NCI-H774 (cell line): ENCODE measurements at places on chromosomes 16 and 17.

DNA sequence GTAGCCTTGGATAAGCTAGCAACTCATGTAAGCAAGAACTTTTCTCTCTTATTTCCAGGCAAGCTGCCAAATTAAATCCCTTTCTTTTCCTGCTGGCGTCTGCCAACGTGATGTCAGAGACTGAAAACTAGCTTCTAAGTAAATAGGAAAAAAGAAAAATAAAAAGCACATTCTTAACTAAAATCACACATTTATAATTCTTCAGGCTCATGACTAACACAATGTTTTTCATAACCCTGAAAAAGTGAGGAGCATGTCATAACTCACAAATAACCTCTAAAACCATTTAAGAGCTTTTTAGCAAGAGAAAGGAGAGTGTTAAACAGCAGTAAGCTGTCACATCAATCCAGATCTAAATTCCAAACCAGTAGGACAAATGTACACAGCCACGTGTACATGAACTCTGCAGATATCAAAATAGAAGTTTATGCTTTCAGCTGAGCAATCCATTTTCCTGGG, 110.0 kb downstream of the N4BP1 start:
- peak; percentile 19 for DNase-seq

DNA sequence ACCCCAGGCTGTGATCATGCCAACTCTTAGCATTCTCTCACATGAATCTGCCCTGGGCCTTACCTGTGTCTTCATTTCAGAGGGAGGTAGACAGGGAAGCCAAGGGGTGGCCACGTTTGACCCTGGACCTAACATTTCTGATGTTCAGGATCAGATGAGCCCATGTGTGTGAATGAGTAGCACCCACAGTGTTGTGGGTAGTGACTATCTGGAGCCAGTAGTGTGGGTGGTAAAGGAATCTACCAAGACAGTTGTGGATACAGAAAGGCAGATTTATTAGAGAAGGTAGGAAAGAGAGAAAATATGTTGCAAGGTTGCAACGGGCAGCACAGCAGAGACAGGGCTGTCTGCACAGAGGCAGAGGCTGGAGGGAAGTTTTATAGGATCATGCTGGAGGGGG, 60.5 kb downstream of the TK2 start:
- no peak for DNase-seq

DNA sequence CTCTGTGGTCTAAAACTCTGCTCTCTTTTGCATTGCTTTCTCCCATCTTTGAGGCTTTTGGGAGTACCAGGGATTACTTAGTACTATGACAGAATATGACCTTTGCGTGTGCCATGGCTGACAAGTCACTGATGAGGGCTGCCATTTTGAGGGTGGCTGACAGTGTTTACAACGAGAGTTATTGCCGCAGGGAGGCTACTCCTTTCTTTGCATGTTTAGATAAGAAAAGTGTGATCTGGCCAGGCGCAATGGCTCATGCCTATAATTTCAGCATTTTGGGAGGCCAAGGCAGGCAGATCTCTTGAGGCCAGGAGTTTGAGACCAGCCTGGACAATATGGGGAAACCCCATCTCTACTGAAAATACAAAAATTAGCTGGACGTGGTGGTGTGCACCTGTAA, 77.5 kb downstream of the GSG1L start:
- DNase-seq = no peak

DNA sequence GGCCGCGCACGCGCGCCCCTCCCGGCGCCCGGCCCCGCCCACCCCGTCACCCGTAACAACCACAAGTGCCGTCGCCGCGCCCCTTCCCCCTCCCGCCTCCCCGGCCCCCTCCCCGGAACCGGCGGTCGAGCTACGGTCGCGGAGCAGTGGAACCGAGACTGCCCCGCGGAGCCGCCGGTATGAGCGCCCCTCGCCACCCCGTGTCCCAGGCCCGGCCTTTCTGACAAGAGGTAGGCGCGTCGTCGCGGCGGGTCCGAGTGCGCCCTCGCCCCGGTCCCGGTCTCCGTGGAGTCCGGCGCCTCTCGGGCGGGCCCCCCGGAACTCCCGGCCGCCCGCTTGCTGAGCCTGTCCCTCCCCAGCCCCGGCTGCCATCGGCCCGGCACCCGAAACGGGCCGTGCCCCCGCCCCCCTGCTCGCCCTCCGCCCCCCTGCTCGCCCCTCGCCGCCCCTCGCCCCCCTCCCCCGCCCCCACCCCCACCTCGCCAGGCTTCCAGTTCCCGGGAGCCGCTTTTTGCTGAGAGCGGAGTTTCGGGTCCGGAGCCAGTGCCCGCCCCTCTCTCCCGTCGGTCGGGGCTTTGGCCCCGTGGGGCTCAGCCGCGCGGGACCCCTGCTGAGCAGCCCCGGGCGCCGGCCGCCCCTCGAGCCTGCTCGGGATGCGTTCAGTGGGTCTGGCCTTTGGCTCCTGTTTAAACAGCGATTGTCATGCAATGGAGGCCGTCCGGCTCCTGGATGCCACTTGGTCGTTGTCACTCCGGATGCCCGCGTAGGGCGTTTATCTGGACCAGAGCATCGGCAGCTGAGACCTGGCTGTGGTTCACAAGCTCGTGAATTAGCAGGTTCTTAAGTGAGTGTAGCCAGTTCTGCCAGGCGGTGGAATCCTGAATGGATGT, at the start of gene SEC14L1:
SEC14L1 (plus strand) TSS at position 92 of the 890 bp plus-strand sequence. CDS start 2,628 bp downstream, outside the sequence.
- peak; percentile 50 for DNase-seq

DNA sequence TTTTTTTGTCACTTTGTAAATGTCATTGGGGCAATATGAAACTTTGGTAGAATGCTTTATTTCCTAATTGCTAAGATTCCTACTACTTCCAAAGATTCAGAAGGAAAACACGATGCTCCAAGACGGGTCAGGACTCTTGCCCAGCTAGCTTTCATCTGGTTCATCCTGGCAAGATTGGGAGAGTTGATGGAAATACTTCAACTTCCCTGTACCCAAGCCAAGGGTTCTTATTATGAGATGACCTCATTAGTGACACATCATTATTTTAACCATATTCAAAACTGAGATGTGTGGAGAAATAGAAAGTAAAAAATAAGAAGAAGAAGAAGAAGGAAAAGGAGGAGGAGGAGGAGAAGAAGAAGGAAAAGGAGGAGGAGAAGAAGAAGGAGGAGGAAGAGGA, 25.6 kb downstream of the SOX9 start:
- DNase-seq = no peak

DNA sequence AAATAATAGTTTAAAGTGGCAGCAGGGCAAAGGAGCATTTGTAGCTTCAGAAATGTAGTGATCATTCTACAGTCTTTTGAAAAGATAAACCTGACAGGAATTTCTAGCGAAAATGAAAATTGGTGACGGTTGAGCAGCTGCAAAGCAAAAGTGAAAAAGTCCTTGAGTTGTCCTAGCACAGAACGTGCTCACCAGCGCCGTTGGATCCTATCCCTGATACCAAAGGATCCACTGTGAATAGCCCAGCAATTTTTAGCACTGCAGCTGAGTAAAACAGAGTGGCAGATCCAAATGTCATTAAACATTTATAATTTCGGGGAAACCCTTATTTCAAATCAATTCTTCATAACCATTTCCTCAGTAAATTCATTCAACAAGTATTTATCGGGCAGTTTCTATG, 453.8 kb upstream of the HSBP1 start:
- no peak for DNase-seq

GRCh38 chr16:72162105-72162692, 9.8 kb downstream of the PMFBP1 start:
- DNase-seq = no peak

GRCh38 chr16:80459331-80459777, 81.4 kb upstream of the DYNLRB2 start:
- DNase-seq = no peak

- DNase-seq = no peak
Measured at GRCh38 chr16:24204150-24204665, 51.9 kb upstream of the CACNG3 start.

- no peak for DNase-seq
Measured at GRCh38 chr17:17518014-17518413, 21.8 kb upstream of the RASD1 start.

DNA sequence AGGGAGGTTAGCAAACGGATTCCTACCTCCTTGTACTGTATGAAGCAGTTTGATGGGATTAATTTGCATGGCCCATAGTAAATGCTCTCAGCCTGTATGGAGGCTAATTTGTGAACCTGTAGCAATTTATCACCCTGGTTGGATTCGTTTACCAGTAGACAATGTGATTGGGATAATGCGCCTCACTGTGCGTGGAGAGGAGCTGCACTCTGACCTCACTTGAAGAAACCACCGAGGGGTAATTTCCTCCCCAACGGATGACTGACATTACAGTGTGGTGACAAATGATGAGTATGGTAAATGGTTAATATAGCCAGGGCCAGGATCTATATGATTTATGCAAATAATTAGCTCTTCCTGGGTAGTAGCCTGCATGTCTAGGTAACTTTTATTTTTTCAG, 479.1 kb upstream of the RBFOX1 start:
- DNase-seq = no peak

DNA sequence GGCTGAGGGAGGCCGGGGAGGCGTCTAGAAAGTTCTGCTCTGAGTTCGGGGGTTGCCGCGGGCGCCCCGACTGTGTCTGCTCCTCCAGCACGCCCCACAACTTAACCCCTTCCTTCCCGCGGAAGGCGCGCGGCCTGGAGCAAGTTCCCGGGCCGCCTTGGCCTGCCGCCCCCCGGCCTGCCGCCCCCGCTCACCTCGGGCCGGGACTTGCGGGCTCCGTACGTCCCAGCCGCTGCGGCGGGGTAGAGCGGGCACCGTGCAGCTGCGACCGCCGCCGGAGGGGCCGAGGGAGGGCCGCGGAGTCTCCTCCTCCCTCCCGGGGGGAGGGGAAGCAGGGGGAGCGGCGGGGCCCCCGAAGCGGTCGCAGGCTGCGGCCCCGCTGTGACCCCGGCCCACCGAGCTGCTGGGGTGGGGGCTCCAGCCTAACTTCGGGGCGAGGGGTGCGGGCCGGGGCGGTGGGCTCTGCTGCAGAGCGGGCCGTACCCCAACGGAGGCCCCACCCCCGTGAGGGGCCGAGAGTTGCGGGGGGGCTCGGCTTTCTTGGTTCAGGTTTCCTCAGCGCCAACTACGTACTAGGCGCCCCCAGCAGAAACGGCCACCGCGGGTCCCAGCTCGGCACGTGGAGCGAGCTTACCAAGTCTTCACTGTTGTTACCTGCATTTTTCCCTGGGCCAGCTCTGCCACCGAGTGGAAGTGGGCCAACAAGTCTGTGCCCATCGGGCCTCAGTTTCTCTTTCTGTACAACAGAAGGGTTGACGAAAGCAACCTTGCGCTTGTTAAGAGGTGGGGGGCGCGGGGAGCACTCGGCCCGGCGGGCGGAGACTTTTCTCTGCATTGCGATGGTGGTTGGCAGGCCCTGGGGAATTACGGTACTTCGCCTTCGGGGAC, at the start of gene CCDC102A:
CCDC102A (minus strand) TSS at position 266 of the 888 bp plus-strand sequence. CDS start 7,394 bp downstream, outside the sequence.
- no peak for DNase-seq

GRCh38 chr16:9126609-9127008, 35.2 kb downstream of the HAPSTR1 start:
- no peak for DNase-seq

- DNase-seq = peak; percentile 38
Measured at GRCh38 chr16:23357761-23358290, 55.7 kb downstream of the SCNN1B start.

- no peak for DNase-seq
Measured at GRCh38 chr17:7184091-7184488, 4.9 kb upstream of the ASGR1 start.

DNA sequence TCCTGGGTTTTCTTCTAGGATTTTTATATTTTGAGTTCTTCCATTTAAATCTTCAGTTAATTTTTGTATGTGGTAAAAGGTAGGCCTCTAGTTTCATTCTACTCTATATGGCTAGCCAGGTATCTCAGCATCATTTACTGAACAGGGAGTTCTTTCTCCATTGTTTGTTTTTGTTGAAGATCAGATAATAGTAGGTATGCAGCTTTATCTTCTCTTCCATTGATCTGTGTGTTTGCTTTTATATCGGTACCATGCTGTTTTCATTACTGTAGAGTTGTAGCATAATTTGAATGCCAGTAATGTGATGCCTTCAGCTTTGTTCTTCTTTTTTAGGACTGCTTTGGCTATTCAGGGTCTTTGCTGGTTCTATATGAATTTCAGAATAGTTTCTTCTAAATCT, 77.3 kb downstream of the USP22 start:
- DNase-seq = no peak

DNA sequence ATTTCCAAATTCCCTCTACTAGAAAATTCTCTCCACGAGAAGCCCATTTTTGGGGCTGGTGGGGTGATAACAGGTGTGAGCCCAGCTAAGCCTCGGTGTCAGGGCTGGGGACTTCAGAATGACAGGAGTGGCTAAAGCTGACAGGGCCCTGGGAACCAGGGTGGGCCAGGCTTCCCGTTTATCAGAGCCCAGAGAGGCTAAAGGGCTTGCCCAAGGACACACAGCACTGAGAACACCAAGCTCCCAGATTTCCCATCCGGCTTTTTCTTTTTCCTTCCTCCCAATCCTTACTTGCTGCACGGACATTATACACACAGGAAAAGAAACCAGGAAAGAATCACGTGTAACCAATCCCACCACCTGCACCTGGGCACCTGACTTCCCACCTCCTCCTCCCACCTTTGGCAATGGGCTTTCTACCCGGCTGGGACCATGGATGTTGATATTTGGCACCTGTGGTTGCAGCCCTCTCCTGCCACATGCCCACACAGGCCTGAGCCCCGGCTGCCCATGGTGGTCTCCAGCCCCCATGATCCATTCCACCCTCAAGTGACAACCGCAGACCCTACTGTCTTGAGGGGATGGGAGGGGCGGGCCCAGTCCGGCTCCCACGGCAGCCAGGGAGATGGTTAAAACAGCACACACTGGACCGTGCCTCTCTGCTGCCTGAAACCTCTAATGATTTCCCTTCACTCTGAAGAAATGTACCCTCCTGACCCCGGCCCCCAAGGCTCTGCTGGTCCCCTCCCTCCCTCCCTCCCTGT, 78.9 kb downstream of the ENGASE start:
- no peak for DNase-seq

GRCh38 chr16:57754354-57755060, 18.9 kb downstream of the KATNB1 start:
- DNase-seq = no peak

- no peak for DNase-seq
Measured at GRCh38 chr16:78177987-78178386, 78.5 kb downstream of the WWOX start.

- no peak for DNase-seq
Measured at GRCh38 chr16:53982631-53983042, 278.7 kb downstream of the FTO start.

DNA sequence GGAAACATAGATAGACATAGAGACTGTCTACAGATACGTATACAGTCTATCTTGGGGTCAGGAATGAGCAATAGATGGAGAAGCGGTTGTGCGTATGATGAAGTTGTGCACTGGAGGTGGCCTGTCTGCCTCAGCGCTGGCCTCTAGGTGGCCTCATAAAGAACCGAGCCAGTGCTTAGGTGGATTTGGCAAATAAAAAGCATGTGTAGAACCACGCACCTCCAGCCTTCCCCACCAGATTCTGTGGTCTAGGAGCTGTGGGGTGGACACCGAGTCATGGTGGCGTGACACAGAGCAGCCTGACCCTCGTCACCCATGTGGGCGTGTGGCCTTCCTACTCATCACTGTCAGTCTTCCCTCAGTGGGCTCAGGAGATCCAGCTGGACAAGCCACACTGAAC, 34.0 kb downstream of the PGS1 start:
- peak; percentile 41 for DNase-seq

- no peak for DNase-seq
Measured at GRCh38 chr17:4539025-4539424, 16.2 kb downstream of the MYBBP1A start.
